ENCODE measurements at places on chromosomes 2 and 18.

DNA sequence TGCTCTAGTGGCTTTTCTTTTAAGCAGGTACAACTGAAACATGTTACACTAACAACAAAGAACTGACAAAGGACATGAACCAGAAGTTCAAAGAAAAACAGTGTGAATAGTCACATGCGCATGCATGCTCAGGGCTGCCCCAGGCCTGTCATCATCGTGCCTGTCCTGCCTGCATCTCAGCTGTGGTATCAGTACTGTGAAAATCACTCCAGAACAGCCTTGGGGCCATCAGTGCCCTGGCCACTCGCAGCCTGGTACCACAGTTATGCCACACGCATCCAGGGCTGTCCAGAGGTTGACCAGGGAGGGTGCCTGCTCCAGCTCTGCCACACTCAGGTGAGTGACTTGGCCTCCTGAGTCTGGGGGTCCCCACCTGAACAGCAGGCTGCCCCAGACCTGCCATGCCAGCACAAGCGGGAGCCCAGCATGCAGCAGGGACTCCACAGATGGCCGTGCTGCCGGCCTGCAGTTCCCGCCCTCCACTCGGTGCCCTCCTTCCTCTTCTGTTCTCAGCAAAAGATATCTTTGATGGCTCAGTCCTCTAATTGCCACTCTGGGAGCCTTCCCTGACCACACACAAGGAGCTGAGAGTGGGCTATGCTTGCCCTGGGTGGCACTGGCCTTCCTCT lies 12.3 kb downstream of the LIMS2 start:
- H3K27me3 ChIP-seq, result peaks cover 2% of the 10 kb centered on the region
- H3K4me1 ChIP-seq, result no peaks in the 10 kb centered on the region
- H3K4me3 ChIP-seq, result no peak overlapping the region
- no peak for DNase-seq
- peak overlapping the region; percentile 54 for H3K27ac ChIP-seq
- no peaks in the 10 kb centered on the region for H3K36me3 ChIP-seq

GRCh38 chr2:8889978-8890377 lies 52.6 kb upstream of the KIDINS220 start:
- DNase-seq, result no peak
- H3K4me3 ChIP-seq, result no peak overlapping the region
- H3K27me3 ChIP-seq, result no peaks in the 10 kb centered on the region
- H3K27ac ChIP-seq, result no peak overlapping the region
- no peaks in the 10 kb centered on the region for H3K36me3 ChIP-seq

GRCh38 chr2:44136252-44136651 lies 32.4 kb upstream of the PPM1B start:
- DNase-seq, result no peak
- no peaks in the 10 kb centered on the region for H3K27me3 ChIP-seq
- H3K4me3 ChIP-seq, result no peak overlapping the region
- H3K4me1 ChIP-seq, result no peaks in the 10 kb centered on the region

- no peak for DNase-seq
- no peaks in the 10 kb centered on the region for H3K36me3 ChIP-seq
- H3K4me3 ChIP-seq, result no peak overlapping the region
- H3K4me1 ChIP-seq, result no peaks in the 10 kb centered on the region
- H3K27me3 ChIP-seq, result no peaks in the 10 kb centered on the region
- no peak overlapping the region for H3K27ac ChIP-seq
These were observed 59.0 kb downstream of the RASGRP3 start for GRCh38 chr2:33535421-33535820.

DNA sequence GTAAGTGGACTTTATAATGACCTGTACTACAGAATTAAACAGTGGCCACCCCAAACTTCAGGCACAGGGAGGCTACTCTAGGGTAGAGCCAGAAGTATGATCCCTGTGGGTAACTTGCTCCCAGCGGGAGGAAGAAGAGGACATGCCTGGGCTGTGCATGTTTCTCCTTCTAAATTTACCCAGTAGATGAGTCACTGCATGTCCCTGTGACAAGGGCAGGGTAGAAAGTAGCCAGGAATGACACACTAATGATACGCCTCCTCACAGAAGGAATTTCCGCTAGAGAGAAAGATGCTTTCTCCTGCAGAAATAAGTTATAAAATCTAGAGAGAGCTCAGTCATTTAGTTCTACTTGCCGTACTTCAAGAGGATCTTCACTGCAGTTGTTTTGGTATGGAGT lies 7.5 kb downstream of the ACYP2 start:
- no peaks in the 10 kb centered on the region for H3K36me3 ChIP-seq
- peak; percentile 25 for DNase-seq
- H3K4me3 ChIP-seq, result no peak overlapping the region
- no peak overlapping the region for H3K27ac ChIP-seq
- no peaks in the 10 kb centered on the region for H3K27me3 ChIP-seq
- no peaks in the 10 kb centered on the region for H3K4me1 ChIP-seq

- no peak overlapping the region for H3K27ac ChIP-seq
- no peak for DNase-seq
- no peaks in the 10 kb centered on the region for H3K36me3 ChIP-seq
- H3K4me1 ChIP-seq, result no peaks in the 10 kb centered on the region
These were observed 333.0 kb downstream of the CLIP4 start for GRCh38 chr2:29448096-29448688.

- DNase-seq, result no peak
- no peaks in the 10 kb centered on the region for H3K27me3 ChIP-seq
- no peak overlapping the region for H3K4me3 ChIP-seq
These were observed 50.9 kb downstream of the KDM3A start for GRCh38 chr2:86492048-86492453.

Data from prostate gland (tissue), 2 donors.